ENCODE measurements at places on chromosomes 12 and 14. TPM values are rescaled to one million over a fixed set of nuclear protein-coding genes. Genes with fewer than 3 reads are reported as not detected.

DNA sequence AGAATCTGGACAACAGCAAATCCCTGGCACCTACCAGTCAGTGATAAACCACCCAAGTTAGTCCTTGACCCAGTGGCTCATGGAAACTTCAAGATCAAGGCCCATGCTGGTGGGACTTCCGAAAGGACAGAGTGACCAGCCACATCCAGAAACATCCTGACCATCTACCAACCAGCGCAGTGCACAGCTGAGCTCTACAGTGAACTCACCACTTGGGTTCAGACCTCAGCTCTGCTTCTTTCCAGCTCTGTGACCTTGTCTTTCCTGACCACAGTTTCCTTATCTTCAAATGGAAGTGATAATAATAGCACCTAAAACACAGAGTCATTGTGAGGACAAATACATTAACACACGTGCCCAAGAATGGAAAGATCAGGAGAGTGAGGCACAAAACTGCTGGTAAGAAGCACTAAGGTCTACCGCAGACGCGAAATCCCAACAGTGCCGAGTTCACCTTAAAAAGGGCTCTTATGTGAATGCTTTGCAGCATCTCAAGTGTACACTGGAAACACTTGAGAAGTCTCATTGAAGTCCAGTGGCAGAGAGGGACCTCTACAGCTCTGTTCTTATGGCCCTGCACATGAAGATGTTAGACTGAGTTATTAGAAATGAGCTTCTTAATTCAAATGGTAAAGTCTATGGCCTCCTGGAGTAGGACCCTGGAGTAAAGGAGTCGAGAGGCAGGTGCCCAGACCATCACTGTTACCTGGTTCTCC lies 128.8 kb downstream of the CCDC60 start:
- no peak for DNase-seq

DNA sequence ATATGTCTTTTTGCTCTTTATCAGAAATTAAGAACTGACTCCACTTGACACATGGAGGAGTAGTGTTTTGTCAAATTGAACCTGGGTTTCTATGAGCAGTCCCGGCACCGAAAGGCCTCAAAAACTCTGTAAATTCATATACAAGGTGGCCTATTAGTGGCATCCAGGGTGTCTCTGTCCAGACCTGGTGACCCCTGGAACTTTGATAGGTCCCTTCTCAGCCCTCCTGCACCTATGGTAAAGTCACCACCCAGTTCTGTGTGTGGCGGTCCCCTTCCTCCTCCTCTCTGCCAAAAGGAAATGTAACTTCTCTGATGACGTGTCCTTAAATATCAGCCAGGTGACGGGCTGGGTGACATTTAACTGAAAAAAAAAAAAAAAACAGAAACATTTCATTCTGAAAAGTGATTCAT lies 204.0 kb upstream of the FOXN3 start:
- DNase-seq, result no peak

GRCh38 chr12:4037747-4038312 lies 164.6 kb upstream of the PARP11 start:
- DNase-seq, result peak; percentile 43

The SLC35F4 gene
- 0.20 TPM for total RNA-seq

The LMNTD1 gene
- not detected for total RNA-seq
